ENCODE measurements at places on chromosomes 1 and 21.

DNA sequence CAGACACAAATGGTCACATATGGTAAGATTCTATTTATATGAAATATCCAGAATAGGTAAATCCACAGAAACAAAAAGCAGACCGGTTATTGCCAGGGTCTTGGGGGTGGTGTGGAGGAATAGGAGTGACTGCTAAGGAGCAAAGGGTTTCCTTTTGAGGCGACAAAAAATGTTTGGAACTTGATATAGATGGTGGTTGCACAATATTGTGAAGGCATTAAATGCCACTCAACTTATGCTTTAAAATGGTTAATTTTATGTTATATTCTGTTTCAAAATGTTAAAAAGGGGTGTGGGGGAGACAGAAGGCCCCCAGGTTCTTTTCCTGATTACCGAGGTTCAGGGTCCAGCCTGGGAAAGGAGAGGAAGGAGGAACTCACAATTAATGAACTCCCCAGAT lies 304.4 kb downstream of the RRAGC start:
- DNase-seq = no peak

DNA sequence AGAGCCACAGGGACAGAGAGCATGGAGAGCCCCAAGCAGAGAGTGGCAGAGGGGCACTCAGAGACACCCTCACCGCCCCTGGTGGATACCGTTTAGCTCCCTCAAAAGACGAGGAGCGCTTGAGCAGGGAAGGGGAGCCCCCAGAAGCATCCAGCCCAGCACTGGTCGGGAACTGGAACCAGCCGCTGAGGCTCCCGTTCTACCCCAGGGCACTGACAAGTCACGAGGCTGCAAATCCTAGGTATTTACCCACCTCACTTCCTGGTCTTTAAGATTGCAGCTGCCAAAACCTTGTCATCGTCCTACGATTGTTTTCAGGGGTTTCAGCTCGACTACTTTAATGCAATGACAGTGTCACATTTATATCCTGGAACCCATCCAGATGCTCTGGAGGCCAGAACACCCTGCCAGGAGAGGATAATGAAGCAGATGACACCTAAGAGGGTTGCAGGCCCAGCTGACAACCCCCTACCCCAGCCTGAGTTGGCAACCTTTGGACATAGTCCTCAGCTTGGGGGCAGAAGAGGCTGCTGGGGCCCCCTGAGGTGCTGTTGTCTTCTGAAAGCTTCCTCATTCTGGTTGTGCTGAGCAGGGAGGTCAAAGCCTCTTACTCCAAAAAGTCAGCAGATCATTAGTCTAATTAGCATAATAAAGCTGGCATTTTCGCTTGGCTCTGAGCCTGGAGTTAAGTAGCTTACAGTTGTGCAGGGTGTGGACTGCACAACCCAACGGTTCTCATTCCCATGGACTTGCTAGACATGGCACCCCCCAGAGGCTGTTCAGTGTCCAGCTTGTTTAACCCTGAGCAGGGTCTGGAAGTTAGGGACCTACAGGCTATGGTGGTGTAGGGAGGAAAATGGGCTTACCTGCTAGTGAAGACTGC lies 20.6 kb upstream of the BACE2 start:
- no peak for DNase-seq

- no peak for DNase-seq
Observed at GRCh38 chr1:237891979-237892378, 1.3 kb upstream of the ZP4 start.

- no peak for DNase-seq
Observed at GRCh38 chr21:32562426-32562825, 22.9 kb downstream of the TCP10L start.

DNA sequence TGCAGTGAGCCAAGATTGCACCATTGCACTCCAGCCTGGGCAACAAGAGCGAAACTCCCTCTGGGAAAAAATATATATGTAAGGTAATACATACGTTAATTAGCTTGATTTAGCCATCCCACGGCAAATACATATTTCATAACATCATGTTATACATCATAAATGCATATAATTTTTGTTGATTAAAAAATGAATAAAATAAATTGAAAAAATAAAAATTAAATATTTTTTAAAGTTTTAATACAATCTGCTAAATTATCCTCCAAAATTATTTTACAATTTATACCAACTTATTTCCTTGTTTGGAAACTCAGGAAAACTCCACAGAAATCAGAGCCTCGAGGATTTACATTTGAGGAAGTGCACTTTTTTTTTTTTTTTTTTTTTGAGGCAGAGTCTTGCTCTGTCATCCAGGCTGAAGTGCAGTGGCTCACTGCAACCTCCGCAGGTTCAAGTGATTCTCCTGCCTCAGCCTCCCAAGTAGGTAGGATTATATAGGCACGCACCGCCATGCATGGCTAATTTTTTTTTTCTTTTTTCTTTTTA lies 12.6 kb upstream of the IPO9 start:
- DNase-seq = no peak

DNA sequence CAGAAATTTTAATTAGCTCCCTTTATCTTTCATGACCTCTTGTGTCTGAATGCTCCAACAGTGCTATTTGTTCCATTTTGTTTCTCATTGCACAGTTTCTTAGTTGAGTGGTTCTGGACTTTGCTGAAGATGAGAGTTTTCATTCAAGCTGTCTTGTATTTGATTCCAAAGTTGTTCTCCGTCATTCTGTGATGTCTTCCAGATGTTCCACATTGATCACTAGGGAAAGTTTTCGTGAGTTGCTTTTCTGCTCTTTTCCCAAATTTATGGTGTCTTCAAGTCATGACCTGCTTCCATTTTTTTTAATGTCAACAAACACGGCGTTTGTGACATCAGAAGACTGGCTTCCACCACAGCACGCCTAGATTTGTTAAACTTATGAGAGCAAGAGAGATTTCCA lies 575.5 kb downstream of the MRPL39 start:
- no peak for DNase-seq

DNA sequence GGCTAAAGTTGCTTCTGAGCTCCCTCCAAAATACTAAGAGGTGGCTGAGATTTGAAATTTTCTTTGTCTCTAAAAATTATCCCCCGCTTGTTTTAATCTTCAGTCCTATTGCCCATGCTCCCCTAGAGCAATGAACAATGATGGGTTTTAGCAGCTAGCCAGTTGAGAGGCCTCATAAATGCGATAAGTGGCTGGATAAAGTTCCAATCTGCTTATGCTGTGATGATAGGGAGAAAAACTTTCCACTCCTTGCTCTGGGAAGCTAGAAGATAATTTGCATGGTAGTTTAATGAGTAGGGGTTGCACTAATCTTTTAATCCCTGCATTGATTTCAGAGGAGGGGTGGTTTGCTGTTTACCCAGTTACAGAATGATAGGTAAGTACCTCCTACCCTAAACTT lies 9.6 kb upstream of the PRPF3 start:
- DNase-seq = no peak

- DNase-seq = no peak
Observed at GRCh38 chr1:30791868-30792267, 34.3 kb upstream of the LAPTM5 start.

GRCh38 chr1:93749894-93750301 lies 68.3 kb upstream of the BCAR3 start:
- no peak for DNase-seq

DNA sequence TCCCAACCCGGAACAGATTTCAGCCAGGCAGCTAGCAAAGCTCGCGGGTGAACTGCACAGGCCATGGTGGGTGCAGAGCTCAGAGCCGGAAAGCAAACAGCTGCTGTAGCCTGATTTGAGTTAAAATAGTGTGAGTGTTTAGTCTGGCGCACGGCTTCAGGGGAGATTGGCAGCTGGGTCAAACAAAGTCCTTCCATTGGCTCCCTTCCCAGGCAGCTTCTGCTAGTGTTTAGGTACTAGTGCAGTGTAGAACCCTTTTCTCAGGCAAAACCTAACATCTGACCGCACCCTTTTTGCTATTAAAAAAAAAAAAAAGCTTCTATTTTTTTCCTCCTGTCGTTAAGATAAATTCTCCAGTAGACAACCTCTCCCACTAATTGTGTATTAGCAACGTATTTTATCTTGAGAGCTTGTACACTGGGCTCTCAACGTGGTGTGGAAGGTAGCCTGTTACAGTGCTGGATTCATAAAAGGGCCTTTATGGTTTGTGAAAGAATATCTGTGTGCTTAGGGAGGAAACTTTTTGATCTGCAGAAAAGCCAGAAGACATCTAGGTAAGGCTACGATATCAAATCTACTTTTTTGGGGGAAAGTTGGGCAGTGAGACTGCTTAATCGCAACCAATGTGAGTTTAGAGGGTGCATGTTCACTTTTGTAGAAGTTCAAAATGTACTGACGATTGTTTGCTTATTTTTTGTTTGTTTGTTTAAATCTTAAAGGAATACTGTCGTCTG lies 689.6 kb downstream of the USP25 start:
- no peak for DNase-seq

- peak; percentile 35 for DNase-seq
Observed at GRCh38 chr1:36523850-36524249, 41.1 kb upstream of the CSF3R start.

GRCh38 chr1:34842952-34843371 lies 16.6 kb downstream of the SMIM12 start:
- no peak for DNase-seq

- no peak for DNase-seq
Observed at GRCh38 chr1:4379451-4380175, 274.8 kb upstream of the AJAP1 start.

GRCh38 chr1:201681375-201681774 lies 142.4 kb downstream of the NAV1 start:
- DNase-seq = no peak

- no peak for DNase-seq
Observed at GRCh38 chr1:109592916-109593315, 26.5 kb downstream of the GNAT2 start.

DNA sequence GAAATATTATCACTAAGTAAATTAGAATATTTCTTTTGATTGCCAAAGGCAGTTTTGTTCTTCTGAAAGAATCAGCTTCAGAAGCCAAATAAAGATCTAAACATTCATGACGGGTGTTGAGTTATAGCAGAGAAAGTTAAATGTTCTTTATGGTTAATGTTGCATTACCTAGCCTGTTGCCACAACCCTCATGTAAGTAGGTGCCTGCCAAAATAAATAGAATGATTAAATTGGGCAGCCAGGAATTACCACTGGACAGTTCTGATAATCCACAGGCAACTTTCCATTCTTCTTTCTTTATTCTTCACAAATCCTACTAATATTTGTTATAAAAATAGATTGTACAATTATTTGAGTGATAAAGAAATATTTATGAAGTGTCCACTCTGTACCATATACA lies 217.9 kb upstream of the NRIP1 start:
- no peak for DNase-seq

DNA sequence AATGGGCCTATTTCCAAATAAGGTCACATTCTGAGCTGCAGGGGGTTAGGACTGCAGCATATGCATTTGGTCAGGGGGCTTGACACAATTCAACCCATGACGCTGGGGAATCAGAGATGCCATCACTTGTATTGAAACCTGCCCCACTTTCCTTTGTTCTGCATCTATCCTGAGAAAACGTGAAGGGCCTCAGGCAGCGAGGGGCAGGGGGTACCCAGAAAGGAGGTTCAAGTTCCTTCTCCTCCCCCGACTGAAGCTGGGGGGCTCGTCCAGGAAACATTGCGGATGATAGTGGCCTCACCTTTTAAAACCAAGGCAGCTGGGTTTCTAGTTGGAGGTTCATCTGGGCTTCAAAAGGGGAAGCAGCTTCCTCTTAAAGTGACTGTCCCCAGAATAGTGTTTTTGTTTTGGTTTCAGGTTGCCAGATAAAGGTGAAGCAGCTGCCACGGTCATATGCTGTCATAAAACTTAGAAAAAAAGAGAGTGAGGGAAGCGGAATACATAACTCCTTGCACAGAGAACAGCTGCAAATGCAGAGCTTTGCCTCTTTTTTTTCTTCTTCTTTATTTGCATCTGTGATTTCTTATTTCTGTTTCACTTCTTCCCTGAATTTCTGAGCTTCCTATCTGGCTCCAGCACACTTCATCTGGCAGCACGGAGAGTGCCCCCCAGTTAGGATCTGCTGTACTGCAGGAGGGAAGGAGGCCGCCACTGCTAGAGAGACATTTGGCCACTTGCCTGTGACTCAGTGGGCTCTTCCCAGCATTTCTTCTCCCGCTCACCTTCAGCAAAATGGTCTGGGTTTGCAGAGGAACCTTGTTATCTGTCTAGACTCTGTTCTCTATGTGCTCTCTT lies 142.0 kb downstream of the AJAP1 start:
- peak; percentile 26 for DNase-seq

DNA sequence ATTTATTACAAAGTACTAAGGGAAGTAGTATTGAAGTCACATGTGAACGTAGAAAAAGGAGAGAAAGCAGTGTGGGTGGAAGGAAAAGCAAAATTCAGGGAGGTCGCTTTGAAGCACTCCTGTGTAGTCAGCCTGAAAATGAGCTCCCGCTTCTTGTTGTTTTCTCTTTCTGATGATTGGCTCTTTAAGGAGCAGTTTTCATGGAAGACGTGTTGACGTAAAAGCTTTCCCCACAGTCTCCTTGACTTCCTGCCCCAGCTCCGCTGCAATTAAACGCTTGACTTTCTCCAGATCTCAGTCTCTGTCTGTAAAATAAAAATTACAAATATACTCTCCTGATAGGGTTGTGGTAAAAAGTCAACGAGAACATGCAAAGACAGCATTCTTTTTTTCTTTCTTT lies 661.5 kb upstream of the ZP4 start:
- no peak for DNase-seq

GRCh38 chr1:16441282-16441665 lies 750 bp downstream of the NECAP2 start:
- no peak for DNase-seq

- peak; percentile 92 for DNase-seq
Observed at GRCh38 chr1:176949033-176949662, 215.4 kb downstream of the ASTN1 start.

GRCh38 chr1:204649721-204650521 lies 35.6 kb downstream of the LRRN2 start:
- no peak for DNase-seq

DNA sequence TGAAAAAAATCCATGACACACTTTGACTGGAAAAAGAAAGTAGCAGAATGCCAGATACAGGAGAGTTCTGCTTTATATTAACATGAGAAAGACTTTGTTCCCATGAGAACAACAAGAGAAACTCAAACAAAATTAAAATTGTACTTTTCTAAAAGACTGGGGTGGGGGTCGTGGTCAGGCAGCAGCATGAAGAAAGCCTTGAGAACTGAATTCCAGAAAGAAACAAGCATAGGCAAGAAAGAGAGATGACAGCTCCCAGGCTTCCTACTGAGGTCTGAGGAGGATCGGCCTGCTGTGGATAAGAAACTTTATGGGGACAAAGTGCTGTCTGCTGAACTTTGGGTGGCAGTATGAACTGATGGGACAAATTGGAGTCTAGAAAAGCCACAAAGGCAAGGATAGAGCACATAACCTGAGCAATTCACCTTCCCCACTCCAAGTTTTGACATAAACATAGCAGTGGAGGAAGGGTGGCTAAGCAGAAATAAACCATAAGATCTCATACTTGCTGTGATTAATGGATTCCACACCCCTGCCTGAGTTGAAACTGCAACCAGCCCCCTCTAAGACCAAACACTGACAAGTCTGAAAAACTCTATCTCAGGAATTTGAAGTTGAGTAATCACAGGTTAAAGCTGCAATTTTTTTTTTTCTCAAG lies 43.7 kb downstream of the COL6A1 start:
- DNase-seq = peak; percentile 71

GRCh38 chr1:243718893-243719292 lies 131.2 kb downstream of the AKT3 start:
- no peak for DNase-seq

GRCh38 chr1:170009551-170009950 lies 64.9 kb downstream of the KIFAP3 start:
- DNase-seq = no peak

Data from islet precursor cell (in vitro differentiated cells).